ENCODE measurements at places on chromosomes 12 and 14.

DNA sequence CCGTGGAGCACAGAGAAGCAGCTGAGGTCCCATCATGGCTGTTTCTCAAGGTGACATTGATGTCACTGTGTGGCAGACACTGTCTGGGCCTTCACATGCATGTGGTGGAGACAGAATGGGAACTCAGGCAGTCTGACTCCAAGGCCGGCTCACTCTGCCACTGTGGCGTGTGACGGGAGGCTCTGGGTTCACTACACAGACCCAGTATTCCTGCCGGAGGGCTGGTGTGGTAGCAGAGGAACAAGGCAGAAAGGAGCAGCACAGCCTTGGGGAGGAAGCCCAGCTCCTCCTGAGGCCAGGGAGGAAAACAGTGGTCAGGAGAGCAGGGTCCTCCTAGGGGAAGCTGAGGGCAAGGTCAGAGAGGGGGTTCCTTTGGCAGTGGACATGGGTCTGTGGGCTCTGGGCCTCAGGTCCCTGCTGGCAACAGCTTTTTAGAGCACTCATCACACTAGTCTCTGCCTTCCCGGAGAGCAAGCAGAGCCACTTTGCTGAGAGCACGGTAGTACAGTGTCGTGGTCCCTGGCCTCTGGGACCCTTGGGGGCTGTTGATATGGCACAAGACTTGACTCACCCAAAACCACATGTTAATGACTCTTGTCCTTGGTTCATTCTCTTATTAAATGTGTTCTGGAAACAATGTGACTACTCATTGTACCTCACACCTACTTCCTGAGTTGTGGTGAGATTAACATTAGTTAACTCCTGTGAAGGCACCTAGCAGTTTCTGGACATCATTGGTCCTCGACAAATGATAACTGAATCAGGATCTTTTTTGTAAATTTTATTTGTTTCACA lies 21.3 kb downstream of the DCAF4 start:
- DNase-seq = no peak

DNA sequence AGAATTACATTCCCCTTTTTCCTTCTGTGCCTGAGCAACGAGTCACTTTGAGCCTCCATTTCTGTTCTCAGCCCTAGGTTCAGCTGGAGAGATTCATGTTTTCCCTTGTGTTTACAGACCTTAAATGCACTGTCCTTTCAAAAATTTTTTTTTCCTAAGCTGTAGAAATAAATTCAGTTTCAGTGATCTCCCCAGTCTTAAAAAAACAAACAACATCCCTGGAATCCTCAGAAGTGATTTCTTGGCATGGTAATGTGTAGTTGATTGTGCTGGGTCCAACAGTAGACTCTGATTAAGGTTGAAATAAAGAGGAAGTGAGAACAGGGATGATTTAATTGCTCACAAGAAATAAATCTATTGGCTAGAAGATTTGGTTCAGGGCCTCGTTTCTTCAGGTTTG lies 89.3 kb downstream of the NTN4 start:
- no peak for DNase-seq

DNA sequence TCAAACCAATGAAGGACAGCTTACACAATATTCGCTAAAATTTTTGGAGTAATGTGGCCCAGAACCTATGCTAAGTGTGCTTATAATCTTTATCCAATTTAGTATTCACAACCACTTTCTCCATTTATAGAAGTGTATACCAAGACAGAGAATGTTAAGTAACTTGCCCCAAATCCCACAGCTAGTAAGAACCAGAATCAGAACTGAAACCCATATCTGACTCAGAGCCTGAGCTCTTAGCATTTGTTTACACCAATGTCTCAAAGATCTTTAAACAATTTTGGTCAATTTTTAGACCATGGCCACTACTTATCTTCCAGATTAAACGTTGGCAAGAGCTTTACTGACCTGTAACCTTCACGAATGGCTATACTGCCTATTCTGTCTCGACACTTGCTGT lies 53.0 kb downstream of the PAPLN start:
- no peak for DNase-seq

DNA sequence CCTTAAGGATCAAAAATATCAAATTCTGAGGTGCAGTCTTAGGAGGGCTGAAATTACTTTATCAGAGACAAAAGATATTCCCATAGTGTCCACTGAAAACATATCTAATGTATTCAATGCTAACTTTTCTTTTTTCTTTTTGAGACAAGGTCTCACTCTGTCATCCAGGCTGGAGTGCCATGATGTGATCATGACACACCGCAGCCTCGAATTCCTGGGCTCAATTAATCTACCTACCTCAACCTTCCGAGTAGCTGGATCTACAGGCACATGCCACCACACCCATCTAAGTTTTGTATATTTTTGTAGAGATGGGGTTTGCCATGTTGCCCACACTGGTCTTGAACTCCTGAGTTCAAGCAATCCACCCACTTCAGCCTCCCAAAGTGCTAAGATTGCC lies 68.3 kb downstream of the ZC3H14 start:
- DNase-seq = no peak

DNA sequence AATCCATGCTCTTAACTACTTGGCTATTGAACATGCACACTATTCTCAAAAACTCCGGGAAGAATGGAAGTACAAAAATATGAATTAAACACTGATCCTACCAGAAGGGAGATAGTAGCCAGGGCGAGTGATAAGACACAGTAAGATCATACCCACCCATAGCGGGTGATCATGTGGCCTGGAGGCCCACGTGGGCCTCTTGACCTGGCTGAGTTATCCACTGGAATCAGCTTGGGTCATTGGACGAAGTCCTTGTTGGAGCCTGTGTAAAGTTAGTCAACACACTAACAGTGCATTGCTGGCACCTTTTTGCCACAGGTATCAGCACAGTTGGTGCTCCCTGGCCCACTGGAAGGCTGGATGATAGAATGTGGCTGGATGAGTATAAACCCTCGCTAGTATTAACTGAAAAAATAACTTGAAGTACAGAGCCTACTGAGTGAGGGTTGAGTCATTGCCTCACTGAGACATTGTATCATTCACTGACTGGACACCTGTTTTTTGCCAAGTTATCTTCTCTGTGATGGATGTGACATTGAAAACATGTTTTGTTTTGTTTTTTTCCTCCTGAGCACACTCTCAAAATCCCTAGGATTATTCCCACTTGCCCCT lies 149.2 kb upstream of the FUT8 start:
- DNase-seq = no peak

- no peak for DNase-seq
Measured at GRCh38 chr14:77848031-77848430, 48.1 kb downstream of the ADCK1 start.

- no peak for DNase-seq
Measured at GRCh38 chr14:47365233-47365632, 310.2 kb downstream of the MDGA2 start.

DNA sequence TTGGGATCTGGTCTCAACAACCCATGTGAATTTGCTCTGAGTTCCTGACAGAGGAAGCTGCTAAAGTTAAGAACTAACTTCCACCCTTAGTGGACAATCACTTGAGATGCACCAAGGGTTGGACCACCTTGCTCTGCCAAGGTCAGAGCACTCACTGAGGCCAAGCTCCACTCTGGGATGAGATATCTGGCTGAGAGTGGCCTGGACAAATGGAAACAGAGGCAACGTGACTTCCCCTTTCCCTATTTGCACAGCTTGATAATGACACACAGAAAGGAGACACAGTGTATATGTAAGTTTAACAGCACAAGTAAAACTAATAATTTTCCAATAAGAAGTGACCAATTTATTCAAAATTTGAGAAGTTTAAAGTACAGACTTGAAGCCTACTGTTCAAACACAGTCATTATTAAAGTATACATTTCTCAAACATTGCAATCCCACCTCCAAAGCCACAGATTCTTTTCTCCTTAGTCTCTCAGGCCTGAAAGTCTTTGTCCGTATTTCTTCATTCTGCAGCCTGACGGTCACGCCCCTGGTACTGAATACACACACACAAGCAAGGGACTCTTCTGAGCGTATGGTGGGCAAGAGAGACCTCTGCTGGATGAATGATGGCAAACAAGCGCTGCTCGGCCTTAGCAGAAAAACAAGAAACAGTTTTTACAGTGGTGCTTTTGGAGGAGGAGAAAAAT lies 28.6 kb downstream of the TMEM30B start:
- DNase-seq = peak; percentile 16

DNA sequence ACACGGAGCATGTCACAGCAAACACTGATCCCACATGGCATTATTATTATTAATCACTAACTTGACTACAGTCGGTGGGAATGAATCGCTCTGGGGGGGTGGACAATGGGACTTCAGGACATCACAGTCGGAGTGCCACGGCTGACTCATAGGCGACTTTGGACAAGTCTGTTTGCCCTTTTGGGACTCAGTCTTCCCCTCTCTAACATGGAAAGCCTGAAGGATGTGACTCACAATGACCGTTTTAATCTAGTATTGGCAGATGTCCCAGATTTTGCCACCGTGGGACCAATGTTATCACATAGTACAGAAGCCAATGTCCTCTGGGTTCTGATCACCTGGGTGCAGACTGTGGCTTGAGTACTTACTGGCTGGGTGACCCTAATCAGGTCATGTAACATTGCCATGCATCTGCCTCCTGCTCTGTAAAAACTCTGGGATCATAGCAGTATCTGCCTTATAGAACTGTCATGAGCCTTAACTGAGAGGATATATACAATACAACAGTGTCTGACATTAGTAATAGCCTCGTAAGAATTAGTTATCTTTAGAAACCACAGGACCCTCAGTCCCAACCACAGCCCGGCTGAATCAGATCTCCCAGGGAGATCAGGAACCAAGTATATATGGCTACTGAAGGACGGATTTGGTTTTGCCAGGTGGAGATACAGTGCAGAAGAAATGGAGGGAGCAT lies 362.6 kb downstream of the BCL11B start:
- no peak for DNase-seq

- no peak for DNase-seq
Measured at GRCh38 chr12:568486-568885, 94.8 kb downstream of the NINJ2 start.

DNA sequence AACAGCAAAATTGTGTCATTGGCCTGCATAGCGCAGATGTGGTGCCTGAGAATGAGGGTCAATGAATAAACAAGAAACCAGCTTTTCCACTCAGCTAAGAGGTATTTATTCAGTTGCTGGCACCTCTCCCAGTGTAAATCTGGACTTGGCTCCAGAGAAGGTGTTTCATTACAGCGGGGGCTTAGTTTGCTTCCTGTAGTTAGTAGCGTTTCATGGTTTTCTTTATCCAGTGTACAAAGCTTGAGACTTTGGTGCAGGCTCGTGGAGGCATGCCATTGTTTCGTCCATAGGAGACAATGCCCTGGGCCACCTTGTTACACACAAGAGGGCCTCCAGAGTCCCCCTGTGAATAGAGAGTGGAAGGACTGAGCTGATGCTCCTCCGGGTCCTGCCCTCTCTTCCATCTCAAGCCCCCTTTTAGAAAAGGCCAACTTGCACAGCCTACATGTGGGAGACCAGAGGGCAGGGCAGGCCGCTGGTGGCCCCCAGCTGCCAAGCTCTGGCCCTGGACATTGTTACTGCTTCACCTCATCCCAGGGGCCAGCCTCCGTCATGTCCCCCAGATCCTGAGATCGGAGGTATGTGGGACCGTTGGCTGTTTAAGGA lies 3.0 kb downstream of the GZMB start:
- DNase-seq = no peak

- DNase-seq = no peak
Measured at GRCh38 chr14:51682411-51682810, 30.7 kb downstream of the FRMD6 start.

DNA sequence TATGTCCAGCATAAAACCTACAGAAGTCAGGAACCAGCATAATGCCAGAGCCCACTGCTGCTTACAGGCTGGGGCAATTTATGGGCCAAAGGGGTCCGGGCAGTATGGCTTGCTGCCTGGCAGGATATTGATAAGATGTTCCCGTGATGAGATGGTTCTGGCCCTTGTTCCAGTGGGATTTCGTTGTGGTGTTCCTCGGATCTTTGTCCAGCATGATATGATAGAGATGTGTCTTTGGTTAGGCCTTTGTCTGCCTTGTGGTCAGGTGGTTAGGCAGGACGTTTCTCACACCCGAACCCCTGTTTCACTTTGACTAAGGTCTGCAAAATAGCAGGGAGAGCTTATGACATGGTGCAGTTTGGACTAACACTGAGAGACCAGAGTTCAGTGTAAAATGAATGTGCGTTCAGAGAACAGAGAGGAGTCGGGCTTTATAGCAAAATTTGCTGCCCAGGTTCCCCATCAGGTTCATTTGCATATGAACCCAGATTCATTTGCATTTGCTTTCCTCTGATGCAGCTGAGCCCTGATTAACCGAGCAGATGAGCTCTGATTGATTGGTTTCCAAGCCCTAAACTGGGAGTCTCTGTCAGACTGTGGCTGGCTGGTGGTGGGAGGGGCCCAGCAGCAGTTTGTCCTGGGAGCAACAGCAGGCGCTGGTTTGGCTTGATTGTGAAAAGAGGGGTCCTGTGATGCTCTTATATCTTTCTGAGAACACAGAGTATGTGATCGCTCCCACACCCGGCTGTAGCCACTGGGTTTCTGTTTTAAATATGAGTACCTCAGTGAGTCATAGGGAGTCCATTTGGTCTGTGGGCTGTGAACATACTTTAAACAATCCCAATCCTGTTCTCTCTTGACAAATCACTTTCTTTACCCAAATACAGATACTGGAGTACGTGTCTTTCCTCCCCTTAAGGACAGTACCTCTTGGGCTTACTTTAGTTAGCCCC lies 156.3 kb upstream of the PZP start:
- peak; percentile 9 for DNase-seq

GRCh38 chr14:55127460-55127951 lies 1.5 kb upstream of the LGALS3 start:
- DNase-seq = no peak

DNA sequence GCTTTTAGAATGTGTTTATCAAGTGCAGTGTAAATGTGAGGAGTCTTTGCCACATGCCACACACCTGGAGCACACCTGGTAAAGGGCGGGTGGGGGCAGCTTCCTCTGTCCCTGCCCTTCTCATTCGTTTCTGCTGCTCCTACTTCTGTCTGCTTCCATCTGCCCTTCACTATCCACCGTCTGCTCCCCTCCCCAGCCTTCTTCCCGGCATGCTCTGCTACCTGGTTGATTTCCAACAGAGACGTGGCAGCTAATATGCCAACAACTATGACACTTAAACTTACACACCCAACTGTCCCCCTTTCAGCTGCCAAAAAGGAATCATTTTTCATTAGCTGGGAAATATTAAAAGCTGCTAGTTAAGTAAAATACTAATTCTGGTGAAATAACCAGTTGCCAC lies 9.1 kb upstream of the CARMIL3 start:
- no peak for DNase-seq

GRCh38 chr12:1054117-1054870 lies 63.3 kb downstream of the ERC1 start:
- DNase-seq = no peak

Data from stimulated activated CD8-positive, alpha-beta memory T cell treated with anti-CD3 and anti-CD28 coated beads, Interleukin-7, amount 100 ng/mL, for 4 hours (primary cell).